ENCODE measurements at places on chromosomes 5 and 9.

GRCh38 chr9:89738137-89738932 is 133.5 kb downstream of the GADD45G start:
- DNase-seq: no peak

DNA sequence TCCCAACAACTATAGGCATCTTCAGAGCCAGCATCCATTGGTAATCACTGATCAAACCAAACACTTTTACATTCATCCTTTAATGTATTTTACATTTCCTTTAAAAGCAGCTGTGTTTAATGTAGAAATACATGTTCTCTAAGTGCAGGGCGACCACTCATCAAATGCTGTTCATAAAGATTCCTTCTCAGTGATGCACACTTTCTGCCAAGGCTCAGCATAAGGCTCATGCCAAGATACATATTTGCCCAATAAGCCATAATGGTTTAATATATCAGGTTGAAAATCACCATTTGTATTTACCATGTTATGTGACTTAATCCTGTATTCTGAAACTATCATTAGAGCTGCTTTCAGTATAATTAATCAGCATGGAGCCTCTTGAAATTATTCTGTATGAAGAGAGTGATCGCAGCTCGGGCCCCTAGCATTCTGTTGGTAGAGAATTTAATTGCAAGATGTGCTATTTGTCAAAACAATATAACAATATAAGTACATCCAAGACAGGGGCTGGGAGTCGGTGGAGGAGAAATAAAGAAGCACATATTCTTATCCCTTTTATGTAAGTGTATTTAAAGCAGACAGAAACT is 267.5 kb downstream of the EBF1 start:
- no peak for DNase-seq

- no peak for DNase-seq
Observed at GRCh38 chr5:51095486-51095885, 287.8 kb upstream of the ISL1 start.

GRCh38 chr9:77927265-77927664 is 104.3 kb downstream of the GNAQ start:
- DNase-seq: no peak

- DNase-seq: no peak
Observed at GRCh38 chr9:79155308-79155707, 416.5 kb upstream of the TLE4 start.

GRCh38 chr9:129504404-129504803 is 116.5 kb downstream of the C9orf50 start:
- DNase-seq: no peak

DNA sequence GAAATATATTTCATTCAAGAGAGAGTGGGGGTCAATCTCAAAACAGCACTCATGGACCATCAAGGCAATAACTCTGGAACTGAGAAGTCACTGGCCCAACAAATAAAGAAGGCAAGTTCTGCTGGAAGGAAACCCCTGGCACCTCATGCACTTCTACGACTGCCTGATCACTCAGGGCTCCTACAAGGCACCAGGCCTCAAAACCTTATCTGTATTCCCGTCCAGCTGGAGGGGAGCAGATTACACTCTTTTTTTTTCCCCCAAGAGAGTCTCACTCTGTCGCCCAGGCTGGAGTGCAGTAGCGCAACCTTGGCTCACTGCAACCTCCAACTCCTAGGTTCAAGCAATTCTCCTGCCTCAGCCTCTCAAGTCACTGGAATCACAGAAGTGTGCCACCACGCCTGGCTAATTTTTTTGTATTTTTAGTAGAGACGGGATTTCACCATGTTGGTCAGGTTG is 49.9 kb downstream of the P4HA2 start:
- DNase-seq: no peak

DNA sequence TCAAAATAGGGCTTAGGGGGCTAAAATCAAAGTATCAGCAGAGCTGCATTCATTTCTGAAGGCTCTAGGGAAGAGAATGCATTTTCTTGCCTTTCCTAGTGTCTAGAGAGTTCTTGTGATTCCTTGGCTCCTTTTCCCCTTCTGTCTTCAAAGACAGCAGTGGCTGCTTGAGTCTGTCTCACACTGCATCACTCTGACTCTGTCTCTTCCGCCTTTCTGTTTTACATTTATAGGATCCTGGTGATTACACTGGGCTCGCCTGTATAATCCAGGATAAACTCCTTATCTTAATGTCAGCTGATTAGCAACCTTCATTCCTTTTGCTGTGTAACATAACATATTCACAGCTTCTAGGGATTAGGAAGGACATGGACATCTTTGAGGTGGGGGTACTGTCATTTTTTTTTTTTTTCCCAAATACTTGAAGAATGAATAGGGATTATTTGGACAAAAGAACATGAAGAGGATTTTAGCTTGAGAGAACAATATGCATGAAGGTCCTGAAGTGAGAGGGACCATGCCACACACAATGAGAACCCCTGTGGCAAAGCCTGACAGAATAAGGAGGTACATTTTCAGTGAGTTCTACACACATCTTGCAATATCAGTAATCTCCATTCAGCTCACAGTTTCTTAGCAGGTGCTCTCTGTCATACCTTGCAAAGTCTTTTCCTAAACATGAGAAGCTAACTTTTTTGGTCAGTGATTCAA is 267.6 kb downstream of the FAM170A start:
- DNase-seq: no peak

GRCh38 chr5:40226906-40227305 is 452.8 kb upstream of the PTGER4 start:
- no peak for DNase-seq
